Transverse colon (tissue), 4 donors: ENCODE measurements at places on chromosomes 3 and 15. TPM values are rescaled to one million over a fixed set of nuclear protein-coding genes. Genes with fewer than 3 reads are reported as not detected.

DNA sequence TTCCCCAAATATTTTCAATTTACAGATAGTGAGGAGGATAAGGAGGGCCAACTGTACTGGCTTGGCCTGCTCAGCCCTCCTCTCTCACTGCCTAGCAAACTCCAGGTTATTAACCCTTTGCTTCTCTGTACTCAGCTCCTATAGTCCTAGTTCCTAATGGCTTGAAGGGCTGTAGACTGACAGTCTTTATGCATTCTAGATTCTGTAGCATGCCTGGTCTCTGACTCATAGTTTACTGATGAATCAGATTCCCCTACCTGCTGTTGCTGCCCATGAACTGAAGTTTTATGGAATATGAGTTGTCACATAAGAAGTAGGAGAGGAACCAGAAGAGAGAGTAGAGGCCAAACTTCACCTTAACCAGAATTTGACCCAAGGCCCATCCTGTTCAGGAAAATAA lies 27.1 kb upstream of the MAP3K13 start:
- no peaks in the 10 kb centered on the region for H3K27me3 ChIP-seq
- peaks cover 22% of the 10 kb centered on the region for H3K4me1 ChIP-seq
- no peak for DNase-seq
- H3K27ac ChIP-seq, result no peak overlapping the region

DNA sequence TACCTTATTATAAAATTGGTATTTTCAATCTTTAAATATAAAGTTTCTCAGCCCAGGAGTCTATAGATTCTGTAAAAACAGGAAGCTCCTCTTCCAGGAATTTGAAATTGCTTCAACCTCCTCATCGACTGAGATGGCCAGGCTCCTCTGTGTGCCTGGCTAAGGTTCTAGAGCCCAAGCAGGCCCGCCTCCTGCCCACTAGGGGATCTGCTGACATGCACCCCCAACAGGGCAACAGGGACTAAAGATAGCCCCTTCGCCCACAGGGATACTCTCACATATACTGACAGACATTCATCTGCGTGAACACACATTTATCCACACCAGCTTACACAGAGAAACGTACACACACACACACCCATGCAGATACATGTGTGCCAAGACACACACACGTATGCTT lies 183.1 kb upstream of the TLE3 start:
- H3K36me3 ChIP-seq, result no peaks in the 10 kb centered on the region
- no peak overlapping the region for H3K4me3 ChIP-seq
- H3K27ac ChIP-seq, result no peak overlapping the region
- no peaks in the 10 kb centered on the region for H3K27me3 ChIP-seq
- no peaks in the 10 kb centered on the region for H3K4me1 ChIP-seq

DNA sequence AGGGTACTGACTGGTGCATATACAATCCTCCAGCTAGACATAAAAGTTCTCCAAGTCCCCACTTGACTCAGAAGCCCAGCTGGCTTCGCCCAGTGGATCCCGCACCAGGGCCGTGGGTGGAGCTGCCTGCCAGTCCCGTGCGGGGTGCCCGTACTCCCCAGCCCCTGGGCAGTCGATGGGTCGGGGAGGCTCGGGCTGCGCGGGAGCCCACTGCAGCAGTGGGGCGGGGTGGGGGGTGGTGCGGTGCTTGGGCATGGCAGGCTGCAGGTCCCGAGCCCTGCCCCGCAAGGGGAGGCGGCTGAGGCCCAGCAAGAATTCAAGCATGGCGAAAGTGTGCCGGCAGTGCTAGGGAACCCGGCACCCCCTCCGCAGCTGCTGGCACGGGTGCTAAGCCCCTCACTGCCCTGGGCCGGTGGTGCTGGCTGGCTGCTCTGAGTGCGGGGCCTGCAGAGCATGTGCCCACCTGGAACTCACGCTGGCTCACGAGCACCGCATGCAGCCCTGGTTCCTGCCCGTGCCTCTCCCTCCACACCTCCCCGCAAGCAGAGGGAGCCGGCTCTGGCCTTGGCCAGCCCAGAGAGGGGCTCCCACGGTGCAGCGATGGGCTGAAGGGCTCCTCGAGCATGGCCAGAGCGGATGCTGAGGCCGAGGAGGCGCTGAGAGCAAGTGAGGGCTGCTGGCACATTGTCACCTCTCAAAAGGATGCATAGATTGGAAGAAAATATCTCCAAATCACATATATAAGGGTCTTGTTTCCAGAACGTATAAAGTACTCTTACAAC lies 68.3 kb upstream of the PIK3R4 start:
- H3K27ac ChIP-seq, result no peak overlapping the region
- H3K27me3 ChIP-seq, result no peaks in the 10 kb centered on the region
- no peak for DNase-seq

GRCh38 chr3:10411598-10412332 lies 90.9 kb upstream of the SEC13 start:
- no peak overlapping the region for H3K4me3 ChIP-seq
- DNase-seq, result no peak
- no peak overlapping the region for H3K27ac ChIP-seq
- no peaks in the 10 kb centered on the region for H3K4me1 ChIP-seq

DNA sequence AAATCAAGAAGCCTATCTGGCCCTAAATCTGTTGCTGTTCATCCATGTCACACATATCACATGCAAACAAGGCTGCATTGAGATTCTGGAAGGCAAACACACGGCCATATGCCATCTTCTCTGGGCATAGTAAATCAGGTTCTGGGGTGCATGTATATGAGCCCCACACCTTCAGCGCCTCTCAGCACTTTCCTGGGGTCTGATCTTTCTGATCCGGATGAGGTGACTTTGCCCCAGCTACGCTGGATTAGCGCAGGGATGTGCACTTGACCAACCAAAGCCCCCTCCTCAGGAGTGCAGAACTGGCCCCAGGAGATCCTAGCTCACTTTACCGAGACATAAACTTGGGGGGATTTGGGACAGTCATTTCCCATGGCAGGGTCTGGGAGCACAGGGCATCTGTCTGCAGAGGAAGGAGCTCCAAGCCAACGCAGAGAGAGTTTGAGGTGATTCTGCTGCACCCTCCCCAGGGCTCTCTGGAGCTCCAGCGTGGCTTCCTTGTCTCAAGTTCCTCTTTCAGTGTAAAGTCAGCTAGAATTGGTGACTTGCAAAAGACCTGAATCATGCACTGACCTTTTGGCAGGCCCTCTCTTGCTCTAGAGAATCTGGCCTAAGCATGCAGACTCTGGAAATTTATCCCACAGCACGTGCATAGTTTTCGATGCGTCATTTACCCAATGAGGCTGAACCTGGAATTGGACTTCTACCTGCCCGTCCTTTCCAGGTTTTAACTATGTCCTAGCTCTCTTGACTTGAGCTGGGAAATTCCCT lies 63.5 kb upstream of the KLF13 start:
- DNase-seq, result peak; percentile 57
- peaks cover 38% of the 10 kb centered on the region for H3K4me1 ChIP-seq
- no peaks in the 10 kb centered on the region for H3K27me3 ChIP-seq
- H3K4me3 ChIP-seq, result no peak overlapping the region
- H3K27ac ChIP-seq, result peak overlapping the region; percentile 85

DNA sequence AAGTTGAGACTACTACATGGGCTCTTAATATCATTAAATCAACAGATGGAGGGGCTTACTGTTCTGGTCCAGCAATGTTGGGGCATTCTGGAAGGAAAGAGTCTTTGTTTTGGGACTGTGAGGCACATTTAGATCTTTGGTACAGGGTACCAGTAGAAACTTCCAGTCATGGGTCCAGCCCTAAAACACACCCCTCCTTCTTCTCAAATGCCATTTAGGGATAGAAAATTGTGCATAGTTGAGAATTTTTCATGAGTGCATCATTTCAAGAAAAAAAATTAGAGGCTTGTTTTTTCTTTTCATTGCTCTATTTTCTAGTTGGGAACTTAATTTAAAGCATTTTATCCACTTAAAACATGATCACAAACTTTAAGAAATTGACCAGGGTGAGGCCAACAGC lies 4.1 kb upstream of the RTP1 start:
- peaks cover 4% of the 10 kb centered on the region for H3K27me3 ChIP-seq
- no peak overlapping the region for H3K4me3 ChIP-seq
- no peak for DNase-seq
- H3K36me3 ChIP-seq, result no peaks in the 10 kb centered on the region

DNA sequence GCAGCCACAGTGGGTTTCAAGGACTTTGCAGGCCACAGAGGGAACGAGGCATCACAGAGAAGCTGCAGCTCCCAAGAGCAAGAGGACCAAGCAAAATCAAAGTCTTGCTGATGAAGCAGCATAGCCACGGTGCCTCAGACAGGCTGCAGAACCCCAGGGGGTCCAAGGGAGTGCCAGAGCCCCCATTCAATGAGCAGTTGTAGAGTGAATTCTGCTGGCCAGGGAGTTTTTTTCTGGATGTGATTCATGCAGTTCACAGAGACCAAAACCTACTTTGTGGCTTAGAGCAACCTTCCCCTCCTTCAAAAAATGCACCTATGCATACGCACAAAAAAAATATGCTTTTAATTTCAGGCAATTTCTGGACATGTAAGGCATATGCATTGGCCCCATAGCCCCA lies 409.0 kb downstream of the VPS13C start:
- no peak overlapping the region for H3K27ac ChIP-seq
- no peaks in the 10 kb centered on the region for H3K4me1 ChIP-seq
- no peaks in the 10 kb centered on the region for H3K27me3 ChIP-seq
- H3K4me3 ChIP-seq, result no peak overlapping the region

- no peak overlapping the region for H3K4me3 ChIP-seq
- no peaks in the 10 kb centered on the region for H3K36me3 ChIP-seq
- H3K27ac ChIP-seq, result no peak overlapping the region
- H3K4me1 ChIP-seq, result peaks cover 8% of the 10 kb centered on the region
Measured at GRCh38 chr3:171255236-171255806, 204.9 kb downstream of the TNIK start.

GRCh38 chr3:128316481-128316891 lies 150.2 kb downstream of the DNAJB8 start:
- no peak overlapping the region for H3K4me3 ChIP-seq
- DNase-seq, result no peak
- H3K4me1 ChIP-seq, result no peaks in the 10 kb centered on the region
- H3K27me3 ChIP-seq, result no peaks in the 10 kb centered on the region

DNA sequence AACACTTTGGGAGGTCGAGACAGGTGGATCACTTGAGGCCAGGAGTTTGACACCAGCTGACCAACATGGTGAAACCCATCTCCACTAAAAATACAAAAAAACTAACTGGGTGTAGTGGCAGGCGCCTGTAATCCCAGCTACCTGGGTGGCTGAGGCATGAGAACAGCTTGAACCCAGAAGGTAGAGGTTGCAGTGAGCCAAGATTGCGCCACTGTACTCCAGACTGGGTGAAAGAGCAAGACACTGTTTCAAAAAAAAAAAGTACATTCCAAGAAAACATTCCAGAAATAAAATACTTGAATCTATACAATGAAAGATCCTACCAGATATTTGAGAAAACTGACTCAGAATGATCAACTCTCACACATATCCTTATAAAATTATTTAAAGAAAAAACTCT lies 30.4 kb downstream of the TFDP2 start:
- no peak for DNase-seq
- no peaks in the 10 kb centered on the region for H3K27me3 ChIP-seq
- H3K27ac ChIP-seq, result no peak overlapping the region
- no peaks in the 10 kb centered on the region for H3K36me3 ChIP-seq
- no peak overlapping the region for H3K4me3 ChIP-seq
- peaks cover 10% of the 10 kb centered on the region for H3K4me1 ChIP-seq

DNA sequence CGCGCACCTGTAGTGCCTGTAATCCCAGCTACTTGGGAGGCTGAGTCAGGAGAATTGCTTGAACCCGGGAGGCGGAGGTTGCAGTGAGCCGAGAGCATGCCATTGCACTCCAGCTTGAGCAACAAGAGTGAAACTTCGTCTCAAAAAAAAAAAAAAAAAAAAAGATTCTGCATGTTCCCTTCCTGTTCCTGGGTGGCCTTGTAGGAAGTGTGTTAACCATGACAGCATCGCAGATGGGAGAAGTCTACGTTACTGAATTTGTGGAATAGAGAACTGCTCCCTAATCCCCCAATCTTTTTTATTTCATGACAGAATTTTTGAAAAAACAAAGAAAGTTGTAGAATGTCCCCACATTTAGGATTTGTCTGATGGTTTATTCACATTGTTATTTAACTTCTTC lies 45.4 kb downstream of the FOXL2 start:
- H3K27ac ChIP-seq, result no peak overlapping the region
- no peaks in the 10 kb centered on the region for H3K36me3 ChIP-seq
- H3K4me3 ChIP-seq, result no peak overlapping the region
- H3K4me1 ChIP-seq, result no peaks in the 10 kb centered on the region
- no peaks in the 10 kb centered on the region for H3K27me3 ChIP-seq

- H3K36me3 ChIP-seq, result no peaks in the 10 kb centered on the region
- H3K4me1 ChIP-seq, result no peaks in the 10 kb centered on the region
- no peaks in the 10 kb centered on the region for H3K27me3 ChIP-seq
- no peak overlapping the region for H3K27ac ChIP-seq
- no peak for DNase-seq
Measured at GRCh38 chr15:54915380-54915779, 281.4 kb downstream of the RSL24D1 start.

- peak; percentile 64 for DNase-seq
- H3K27me3 ChIP-seq, result no peaks in the 10 kb centered on the region
- no peak overlapping the region for H3K27ac ChIP-seq
- no peaks in the 10 kb centered on the region for H3K4me1 ChIP-seq
Measured at GRCh38 chr3:67790043-67790442, 135.6 kb upstream of the SUCLG2 start.

DNA sequence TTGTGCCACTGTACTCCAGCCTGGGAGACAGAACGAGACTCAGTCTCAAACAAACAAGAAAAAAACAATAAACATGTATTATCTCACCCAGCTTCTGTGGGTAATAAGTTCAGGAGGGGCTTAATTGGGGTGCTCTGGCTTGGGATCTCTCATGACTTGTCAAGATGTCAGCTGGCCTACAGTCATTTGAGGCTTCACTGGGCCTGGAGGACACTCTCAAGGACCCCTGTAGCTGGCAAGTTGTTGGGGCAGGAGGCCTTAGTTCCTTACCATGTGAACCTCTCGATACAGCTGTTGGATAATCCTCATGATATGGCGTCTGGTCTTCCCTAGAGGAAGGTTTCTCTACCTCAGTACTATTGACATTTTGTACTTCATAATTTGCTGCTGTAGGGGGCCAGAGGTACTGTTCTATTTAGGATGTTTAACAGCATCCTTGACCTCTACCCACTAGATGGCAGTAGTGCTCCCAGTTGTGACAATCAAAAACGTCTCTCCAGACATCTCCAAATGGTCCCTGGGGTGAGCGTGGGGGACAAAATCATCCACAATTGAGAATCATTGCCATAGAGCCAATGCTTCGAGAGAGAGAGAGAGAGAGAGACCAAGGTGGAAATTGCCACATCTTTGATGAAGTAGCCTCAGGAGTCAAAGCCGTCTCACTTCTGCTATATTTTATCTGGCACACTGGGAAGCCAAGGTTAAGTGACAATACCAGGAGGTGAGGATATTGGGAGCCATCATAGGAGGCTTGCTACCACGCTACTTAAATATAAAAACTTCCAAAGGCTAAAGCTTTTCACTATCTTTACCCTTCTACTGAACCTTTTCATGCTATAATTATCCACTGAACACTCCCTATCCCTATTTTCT lies 23.9 kb upstream of the SLTM start:
- H3K36me3 ChIP-seq, result no peaks in the 10 kb centered on the region
- peak; percentile 48 for DNase-seq
- no peak overlapping the region for H3K27ac ChIP-seq
- H3K4me1 ChIP-seq, result peaks cover 2% of the 10 kb centered on the region
- H3K27me3 ChIP-seq, result no peaks in the 10 kb centered on the region

Gene ZNF385D
- 0.64 TPM for total RNA-seq

Gene SPSB4
- not detected for total RNA-seq

Gene DLG1
- total RNA-seq, result 170 TPM

Gene MEF2A
- total RNA-seq, result 52.5 TPM

Gene SNX4
- 69.2 TPM for total RNA-seq

Gene MNS1
- total RNA-seq, result 0.96 TPM

Gene STRC
- 0.41 TPM for total RNA-seq

Gene CDHR4
- total RNA-seq, result not detected

Gene PRKAR2A
- total RNA-seq, result 47.8 TPM
